ENCODE measurements at places on chromosomes 1 and 21.

GRCh38 chr1:215891266-215892057, 324.4 kb downstream of the KCTD3 start:
- DNase-seq: no peak

DNA sequence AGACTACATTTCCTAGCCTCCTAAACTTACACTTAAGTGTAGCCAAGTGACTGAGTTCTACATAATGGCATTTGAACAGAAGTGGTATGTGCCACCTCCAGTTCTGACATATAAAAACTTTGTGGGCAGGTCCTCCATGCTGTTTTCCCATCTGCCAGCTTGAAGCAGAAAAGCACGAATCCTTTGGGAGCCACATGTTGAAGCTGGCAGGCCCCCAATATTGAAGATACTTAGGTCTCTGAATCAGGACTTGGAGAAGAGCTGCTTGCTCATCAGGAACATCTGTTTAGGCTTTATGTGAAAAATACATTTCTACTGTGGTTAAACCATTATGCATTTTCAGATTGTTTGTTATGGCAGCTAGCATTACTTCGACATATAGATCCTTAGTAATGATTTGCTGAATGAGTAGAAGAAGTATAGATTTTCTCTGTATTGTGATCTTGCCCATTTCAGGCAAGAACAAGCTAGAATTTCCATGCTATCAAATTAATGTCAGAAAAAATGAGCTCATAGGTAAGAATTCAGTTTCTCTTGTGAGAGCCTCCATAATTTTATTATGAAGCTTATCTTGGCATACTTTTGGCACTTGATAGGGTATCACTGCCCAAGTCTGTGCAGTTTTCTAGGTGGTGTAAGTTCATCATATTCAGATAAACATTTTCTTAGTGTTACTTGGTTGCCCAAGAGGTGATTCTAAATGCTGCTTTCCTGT, 68.4 kb downstream of the GDAP2 start:
- no peak for DNase-seq

- no peak for DNase-seq
Measured at GRCh38 chr1:208247696-208248095, 3.5 kb upstream of the PLXNA2 start.

- no peak for DNase-seq
Measured at GRCh38 chr1:248622570-248623001, 12.3 kb downstream of the OR2T11 start.

- DNase-seq: no peak
Measured at GRCh38 chr1:226126824-226127569, 59.5 kb downstream of the ACBD3 start.

DNA sequence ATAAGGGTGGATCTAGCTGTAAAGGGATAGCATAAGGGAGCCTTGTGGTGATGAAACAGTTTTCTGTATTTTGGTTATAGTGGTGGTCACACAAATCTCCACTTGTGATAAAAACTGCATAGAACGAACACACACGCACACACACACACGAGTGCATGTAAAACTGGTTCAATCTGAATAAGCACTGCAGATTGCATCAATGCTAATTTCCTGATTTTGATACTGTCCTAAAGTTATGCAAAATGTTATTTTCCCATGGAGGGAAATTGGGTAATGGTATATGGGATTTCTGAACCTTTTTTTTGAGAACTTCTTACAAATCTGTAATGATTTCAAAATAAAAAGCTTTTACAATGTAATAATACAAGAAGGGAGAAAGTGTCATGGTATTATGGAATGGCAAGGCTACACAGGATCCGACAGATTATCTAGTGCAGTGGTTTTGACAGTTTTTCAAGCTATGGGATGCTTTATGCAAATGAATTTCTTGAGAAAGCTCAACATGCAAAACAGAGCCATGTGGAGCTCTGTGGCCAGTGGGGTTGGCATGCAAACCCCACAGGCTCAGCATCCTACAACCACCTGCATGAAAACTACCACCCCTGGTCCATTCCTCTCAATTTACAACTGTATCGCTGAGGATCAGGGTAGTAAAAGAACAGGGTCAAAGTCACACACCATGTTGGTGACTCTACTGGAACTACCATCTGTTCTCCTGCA, 18.8 kb downstream of the SLC41A1 start:
- DNase-seq: no peak

DNA sequence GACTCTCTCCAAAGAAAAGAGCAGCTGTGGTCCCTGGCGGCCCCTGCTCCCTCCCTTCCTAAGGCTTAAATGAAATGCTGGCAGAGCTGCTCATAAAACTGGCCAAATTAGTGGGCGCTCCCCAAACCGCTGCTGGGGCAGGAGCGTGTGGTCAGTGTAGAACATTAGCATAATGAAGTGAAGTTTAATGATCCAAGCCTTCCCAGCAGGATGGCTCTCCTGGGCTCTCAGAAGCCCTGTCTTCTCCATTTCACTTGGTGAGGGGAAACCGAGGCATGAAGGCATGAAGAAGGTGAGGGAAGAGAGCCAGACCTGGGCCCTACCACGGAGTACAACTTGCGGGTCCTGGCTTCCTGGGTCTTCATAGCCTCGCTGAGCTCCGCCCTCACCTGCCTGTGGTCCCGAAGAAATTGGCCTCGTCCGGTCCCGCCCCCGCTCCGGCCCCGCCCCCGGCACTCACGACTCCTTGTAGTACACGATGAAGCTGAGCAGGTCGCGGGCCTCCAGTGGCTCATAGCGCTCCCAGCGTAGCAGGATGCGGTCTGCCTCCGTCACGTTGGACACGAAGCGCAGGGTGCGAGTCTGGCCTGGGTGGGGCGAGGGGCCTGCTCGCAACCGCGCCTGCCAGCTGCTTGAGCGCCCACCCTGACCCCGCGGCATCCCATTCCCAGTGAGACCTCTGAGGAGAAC, 10.3 kb downstream of the INSRR start:
- peak; percentile 76 for DNase-seq

GRCh38 chr21:34365809-34366208, 2.0 kb downstream of the KCNE2 start:
- DNase-seq: no peak

DNA sequence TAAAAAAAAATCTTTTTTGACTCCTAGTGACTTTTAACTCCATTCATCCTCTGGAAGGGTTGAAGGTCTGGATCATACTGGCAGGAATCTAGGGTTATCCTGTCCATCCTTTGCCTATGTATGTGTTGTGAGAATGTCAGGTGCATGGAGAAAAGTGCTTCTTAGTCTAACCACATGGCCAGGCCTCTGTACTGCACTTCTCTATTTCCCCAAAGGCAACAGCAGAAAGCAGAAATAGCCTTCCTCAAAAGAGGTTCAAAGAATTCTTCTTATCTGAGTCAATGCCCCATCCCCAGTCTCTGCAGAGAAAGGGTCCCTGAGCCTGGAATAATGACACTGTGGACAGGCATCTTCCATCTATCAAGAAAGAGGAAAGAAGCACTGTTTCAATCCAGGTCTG, 85.7 kb upstream of the CD34 start:
- DNase-seq: no peak

DNA sequence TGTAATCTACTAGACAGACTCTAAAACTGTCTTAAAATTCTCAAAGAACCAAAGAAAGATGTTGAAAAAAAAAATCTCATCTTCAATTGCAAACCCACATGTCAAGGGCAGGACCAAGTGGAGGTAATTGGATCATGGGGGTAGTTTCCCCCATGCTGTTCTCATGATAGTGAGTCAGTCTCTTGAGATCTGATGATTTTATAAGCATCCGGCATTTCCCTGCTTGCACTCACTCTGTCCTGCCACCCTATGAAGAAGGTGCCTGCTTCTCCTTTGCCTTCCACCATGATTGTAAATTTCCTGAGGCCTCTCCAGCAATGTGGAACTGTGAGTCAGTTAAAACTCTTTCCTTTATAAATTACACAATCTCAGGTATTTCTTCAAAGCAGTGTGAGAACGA, 257.0 kb downstream of the HHIPL2 start:
- no peak for DNase-seq

- no peak for DNase-seq
Measured at GRCh38 chr21:22842875-22843274, 1844.7 kb downstream of the NCAM2 start.

GRCh38 chr1:43991476-43992231, at the start of gene CCDC24:
TSS of gene CCDC24 (plus strand) at chr1:43991599. CDS start at chr1:43991879, 280 bp downstream.
- DNase-seq: peak; percentile 82

- no peak for DNase-seq
Measured at GRCh38 chr1:233673261-233673946, 59.5 kb downstream of the KCNK1 start.

- DNase-seq: no peak
Measured at GRCh38 chr1:30476911-30477459, 246.4 kb downstream of the MATN1 start.
